ENCODE measurements at places on chromosomes 13 and 19.

DNA sequence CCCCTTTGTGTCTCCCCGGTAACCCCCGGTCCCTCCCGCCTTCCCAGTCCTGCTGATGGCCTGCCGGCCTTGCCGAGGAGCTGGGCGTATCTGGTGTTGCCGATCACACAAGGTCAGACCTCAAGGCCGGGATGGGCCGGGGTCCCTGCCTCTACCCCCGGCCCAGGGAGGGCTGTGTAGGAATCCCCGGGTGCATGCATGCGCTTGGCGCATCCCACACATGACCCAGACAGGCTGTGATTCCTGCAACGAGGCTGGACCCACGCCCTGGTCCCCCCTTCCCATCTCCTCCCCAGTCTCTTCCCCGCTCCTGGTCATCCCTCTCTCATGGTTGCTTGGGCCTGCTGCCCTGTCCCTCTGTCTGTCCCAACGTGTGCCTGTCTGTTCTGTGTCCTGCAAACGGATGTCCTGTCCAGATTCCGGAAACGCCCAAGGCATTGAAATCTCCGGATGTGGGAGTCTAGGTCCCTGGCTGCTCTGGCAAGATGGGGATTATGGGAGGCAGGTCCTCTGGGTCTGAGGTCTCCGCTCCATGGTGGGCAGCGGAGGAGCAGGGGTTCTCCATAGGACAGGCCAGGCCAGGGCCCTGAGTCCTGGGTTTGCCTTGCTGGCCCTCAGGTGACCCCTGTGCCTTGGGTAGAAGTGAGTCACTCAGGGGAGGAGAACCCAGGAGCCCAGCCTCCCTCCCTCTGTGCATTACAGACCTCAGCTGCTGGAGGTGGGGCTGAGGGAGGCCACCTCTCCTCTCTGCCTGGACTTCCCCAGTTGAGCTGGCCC lies 1.6 kb downstream of the PKN1 start:
- no peak for DNase-seq

- DNase-seq, result no peak
Measured at GRCh38 chr13:33352041-33352440, 66.5 kb upstream of the STARD13 start.

DNA sequence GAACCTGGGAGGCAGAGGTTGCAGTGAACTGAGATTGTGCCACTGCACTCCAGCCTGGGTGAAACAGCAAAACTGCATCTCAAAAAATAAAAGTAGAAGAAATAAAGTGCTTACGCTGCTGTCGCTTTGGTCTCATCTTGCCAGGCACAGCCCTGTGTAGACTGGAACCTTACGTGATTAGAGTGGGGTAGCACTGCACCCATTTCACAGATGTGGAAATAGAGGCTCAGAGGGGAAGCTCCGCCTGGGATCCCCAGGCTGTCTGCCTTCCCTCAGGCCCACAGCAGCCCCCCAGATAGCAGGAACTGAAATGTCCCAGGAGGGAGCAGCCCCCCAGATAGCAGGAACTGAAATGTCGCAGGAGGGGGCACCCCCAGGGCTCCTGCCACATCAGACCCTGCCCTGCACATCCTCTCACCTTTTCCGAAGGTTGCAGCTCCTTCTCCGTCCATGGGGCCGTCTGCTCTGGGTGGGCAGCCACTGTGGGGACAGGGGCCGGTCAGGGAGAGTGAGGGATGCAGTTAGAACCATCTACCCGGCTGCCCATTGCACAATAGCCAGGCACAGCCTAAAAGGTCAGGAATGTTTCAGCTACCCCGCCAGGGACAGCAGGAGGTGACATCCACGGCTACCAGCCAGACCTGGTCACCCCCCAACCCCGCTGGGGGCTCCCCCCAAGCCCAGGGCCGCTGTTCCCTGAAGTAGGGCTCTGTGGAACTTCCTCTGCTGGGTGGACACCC lies 1.9 kb downstream of the PLIN4 start:
- DNase-seq, result no peak

GRCh38 chr13:85362980-85363379 lies 436.2 kb downstream of the SLITRK6 start:
- DNase-seq, result no peak

- DNase-seq, result no peak
Measured at GRCh38 chr13:24680258-24680920, at the start of gene ATP12A. Gene ATP12A (plus strand): TSS chr13:24680408. CDS start chr13:24680744, 336 bp downstream.

GRCh38 chr19:13120031-13120430 lies 2.0 kb downstream of the NACC1 start:
- DNase-seq, result no peak

- DNase-seq, result no peak
Measured at GRCh38 chr13:52924289-52925148, 76.1 kb upstream of the PCDH8 start.

- no peak for DNase-seq
Measured at GRCh38 chr13:57270493-57270892, 103.5 kb downstream of the PRR20E start.

- no peak for DNase-seq
Measured at GRCh38 chr13:23741879-23742510, 147.2 kb downstream of the MIPEP start.

- no peak for DNase-seq
Measured at GRCh38 chr19:29678484-29679106, 13.3 kb downstream of the PLEKHF1 start.

DNA sequence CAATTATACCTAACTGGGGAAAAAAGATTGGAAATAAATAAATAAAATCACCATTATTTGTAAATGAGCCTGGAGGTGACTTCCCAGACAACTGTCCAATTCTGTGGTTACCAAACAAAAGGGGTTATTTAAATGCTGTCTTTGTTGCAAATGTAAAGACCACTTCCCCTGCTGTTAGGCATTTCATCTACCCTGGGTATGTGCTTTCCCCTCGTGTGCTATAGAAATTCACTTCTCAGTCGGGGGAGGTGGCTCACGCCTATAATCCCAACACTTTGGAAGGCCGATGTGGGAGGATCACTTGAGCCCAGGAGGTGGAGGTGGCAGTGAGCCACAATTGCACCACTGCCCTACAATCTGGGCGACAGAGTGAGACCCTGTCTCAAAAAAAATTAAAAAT lies 101.9 kb upstream of the AKAP11 start:
- no peak for DNase-seq

GRCh38 chr13:112545856-112546255 lies 42.1 kb downstream of the TUBGCP3 start:
- no peak for DNase-seq

DNA sequence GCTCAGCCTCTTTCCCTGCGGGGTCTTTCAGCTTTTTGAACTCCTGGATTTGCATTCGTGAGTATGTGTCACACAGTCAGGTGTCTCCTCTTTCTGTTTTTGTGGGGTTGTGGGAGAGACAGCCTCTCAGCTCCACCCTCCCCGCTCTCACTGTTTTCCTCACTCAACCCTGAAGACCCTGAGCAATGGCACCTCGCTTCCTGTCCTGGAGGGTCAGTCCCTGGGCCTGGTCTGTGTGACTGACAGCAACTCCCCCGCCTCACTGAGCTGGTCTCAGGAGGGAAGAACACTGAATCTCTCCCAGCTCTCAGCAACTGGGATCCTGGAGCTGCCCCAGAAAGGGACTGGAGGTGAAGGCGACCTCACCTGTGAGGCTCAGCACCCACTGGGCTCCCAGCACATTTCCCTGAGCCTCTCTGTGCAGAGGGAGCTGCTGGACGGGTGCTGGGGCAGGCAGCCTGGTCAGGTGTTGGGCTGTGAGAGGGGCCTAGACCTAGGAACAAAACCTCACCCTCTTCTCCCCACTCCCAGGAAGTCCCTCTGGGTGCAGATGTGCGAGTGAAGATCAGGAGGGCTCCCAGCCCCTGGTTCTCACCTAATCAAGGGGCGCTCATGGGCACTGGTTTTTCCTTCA lies 4.2 kb upstream of the SIGLEC7 start:
- no peak for DNase-seq

GRCh38 chr13:29654843-29655547 lies 59.5 kb upstream of the SLC7A1 start:
- no peak for DNase-seq

- no peak for DNase-seq
Measured at GRCh38 chr13:69028936-69029335, 1078.7 kb upstream of the ATXN8OS start.

GRCh38 chr13:47289567-47289966 lies 392.7 kb upstream of the HTR2A start:
- no peak for DNase-seq

DNA sequence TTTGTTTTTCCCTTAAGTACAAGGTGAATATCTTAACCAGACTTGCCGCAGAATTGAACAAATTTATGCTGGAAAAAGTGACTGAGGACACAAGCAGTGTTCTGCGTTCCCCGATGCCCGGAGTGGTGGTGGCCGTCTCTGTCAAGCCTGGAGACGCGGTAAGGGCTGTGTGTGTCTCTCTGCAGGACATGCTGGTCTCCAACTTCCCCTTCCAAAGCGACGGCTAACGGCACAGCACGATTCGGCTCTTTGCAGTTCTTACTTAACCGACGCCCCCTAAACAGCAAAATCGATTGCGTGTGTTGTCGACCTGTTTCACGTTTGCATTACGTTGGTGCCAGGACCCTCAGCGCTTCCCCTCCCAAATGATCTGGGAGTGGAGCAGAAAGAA lies 73.2 kb downstream of the GGACT start:
- no peak for DNase-seq

DNA sequence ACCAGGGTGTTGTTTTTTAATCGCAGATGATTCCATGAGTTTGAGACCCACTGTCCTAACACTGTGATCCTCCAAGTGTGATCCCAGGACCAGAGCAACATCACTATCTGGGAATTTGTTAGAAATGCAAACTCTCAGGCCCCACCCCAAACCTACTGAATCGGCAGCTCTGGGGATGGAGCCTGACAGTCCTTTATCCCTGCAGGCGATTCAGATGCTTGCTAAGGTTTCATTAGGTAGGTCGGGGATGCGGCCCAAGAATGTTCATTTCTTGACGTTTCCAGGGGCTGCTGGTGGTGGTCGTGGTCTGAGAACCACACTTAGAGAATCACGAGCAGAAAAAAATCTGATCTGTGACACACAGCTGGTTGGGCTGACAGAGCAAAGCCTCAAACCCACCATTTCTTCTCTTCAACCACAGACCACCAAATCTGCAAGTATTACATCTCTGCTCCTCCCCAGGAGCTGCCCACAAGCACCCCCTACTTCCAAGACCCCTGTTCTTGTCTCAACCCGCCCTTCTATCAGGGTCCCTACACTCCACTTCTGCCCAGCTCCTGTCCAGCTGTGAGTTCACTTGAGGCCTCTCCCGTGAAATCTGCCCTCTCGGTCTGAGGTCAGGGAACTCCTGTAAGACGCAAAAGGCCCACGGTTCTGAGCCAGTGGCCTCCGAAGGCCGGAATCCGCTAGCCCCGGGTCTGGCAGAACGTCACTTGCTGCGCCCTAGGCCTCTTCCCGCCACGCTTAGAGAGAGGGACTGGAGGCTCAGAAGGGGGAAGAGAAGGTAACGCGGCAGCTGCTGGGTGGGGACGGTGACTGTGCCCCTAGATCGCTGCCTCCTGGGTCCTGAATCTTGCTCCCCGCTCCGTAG lies 1.1 kb upstream of the FARP1 start:
- no peak for DNase-seq

- no peak for DNase-seq
Measured at GRCh38 chr13:50887151-50887550, 22.4 kb upstream of the RNASEH2B start.

- no peak for DNase-seq
Measured at GRCh38 chr13:80555796-80556678, 215.1 kb upstream of the SPRY2 start.

- DNase-seq, result no peak
Measured at GRCh38 chr19:17602872-17603510, 47.5 kb downstream of the COLGALT1 start.

DNA sequence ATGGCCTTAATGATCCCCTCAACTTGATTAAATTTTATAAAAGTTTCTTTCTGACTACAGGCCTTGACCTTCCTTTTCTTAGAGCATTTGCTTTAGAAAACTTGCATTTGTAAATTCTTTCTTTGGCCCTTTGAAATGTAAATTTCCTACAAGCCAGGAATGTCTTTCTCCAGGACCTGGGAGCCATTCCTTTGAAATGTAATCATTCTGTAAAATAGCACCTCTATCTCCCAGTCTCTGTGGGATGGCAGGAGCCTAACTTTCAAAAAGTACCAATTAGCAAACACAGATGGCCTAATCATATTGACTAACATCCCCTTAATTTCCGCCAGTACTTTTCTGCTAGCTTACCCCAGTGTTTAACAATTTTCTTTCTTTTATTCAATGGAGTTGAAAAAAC lies 1394.2 kb upstream of the ATXN8OS start:
- no peak for DNase-seq

- DNase-seq, result no peak
Measured at GRCh38 chr13:50085063-50085462, 69.8 kb downstream of the KCNRG start.

DNA sequence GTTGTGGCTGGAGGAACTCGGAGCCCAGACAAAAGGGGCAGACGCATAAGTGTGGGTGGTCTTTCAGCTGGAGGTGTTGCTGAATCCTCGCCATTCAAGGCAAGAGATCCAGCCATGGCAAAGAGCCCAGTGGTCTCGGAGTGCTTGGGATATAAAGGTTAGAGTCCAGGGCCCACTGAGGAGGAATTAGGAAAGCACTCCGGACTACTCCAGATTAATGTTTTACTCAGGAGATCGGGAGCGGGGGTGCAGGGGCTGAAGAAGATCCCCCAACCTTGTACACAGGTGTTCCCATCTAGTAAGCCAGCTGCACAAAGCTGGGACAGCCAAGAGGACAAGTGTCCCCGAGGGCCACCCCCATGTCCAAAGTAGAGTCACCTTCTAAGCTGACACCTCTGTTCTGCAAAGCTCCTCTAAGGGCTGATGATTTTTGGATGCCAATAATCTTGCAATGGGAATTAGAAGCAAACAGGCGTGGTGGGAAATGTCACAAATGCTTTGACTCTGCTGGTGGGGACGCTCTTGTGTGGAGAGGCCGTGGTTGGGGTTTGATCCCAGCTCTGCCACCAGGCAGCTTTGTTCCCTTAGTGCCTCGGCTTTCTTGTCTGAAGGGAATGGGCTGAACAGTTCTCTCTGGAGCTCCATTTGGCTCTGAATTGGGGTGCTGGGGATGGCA lies 194.3 kb upstream of the SOX1 start:
- no peak for DNase-seq

DNA sequence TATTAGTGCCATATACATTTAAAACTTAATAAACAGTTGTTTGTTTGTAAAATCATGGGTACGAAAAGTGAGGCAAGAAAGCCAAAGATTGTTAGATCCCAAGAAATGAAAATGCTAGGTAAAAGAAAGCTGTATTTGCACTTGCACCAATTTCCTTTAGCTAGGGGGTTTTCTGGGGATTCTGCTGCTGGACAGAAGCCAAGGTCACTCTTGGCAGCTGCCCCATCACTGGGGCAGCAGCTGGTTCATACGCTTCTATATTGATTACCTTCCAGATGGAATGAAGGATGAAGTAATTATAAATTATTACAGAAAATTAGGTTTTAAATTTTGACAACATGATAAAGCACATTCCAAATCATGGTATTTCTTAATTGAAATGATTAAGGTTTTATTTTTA lies 127.4 kb downstream of the SLITRK5 start:
- DNase-seq, result no peak

DNA sequence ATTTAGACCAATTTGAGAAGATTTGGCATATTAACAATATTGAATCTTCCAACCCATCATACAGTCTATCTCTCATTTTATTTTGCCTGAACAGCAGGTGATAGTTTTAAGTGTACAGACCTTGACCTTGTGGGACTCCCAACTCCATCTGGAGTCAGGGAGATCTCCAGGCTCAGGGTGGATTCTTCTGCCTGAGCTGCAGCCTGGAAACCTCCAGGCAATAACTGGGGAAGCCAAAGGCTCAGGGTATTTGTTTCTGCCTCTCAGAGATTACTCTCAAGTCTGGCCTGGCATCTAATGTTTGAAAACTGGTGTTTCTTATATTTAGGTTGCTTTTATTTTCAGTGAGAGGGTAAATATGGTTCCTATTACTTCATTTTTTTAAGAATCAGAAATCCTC lies 102.1 kb upstream of the C1QTNF9B start:
- DNase-seq, result no peak

All from stimulated activated CD8-positive, alpha-beta memory T cell treated with anti-CD3 and anti-CD28 coated beads, Interleukin-7, amount 100 ng/mL, for 1 hour (primary cell).